Activated CD4-positive, alpha-beta T cell treated with anti-CD3 and anti-CD28 coated beads, Interleukin-2, Interleukin-6, amounts not matched to agents 100 ng/mL and 50 ng/mL, durations not matched to agents 16 hours and 8 hours (primary cell): ENCODE measurements at places on chromosomes 16 and 17.

DNA sequence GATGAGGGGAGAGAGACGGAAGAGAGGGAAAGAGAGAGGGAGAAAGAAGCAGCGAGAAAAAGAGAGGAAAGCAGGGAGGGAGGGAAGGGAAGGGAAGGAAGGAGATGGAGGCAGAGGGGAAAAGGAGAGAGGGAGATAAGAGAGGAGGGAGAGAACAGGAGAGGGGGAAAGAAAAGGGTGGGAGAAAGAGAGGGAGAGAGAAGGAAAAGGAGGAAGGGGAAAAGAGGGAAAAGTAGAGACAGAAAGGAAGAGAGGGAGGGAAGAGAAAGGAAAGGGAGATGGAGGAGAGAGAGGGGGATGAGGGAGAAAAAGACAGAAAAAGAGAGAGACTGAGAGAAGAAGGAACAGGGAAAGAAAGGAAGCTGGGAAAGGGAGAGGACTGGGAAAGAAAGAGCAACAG lies 814.4 kb downstream of the CDH11 start:
- DNase-seq, result no peak

GRCh38 chr17:77182205-77183172 lies 41.7 kb downstream of the SEC14L1 start:
- DNase-seq, result peak; percentile 35

GRCh38 chr17:915538-916201 lies 63.9 kb downstream of the NXN start:
- no peak for DNase-seq

DNA sequence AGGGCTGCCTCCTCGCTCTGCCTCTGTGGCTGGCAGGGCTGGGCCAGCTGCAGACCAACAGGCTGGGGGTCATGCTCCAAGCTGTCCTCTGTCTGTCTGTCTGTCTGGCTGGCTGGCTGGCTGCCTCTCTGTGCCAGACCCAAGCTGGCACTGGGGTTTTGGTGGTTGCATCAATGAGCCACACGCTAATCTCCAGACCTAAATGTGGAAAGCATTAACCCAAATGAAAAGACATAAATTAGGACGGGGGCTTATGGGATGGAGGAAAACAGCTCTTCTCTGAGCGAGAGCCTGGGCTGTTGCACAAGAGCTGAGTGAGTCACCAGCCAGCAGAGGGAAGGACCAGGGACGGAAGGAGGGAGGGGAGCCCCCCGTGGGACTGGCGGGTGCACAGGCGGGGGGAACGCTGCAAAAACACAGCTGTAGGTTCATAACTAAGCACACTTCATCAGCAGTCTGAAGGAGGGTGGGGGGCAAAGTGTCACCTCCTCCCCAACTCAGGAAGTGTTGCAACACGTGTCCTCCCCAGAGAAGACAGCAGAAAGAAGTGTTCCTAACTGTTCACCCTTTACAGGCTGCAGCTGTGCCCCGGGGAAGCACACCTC lies 83.4 kb downstream of the GAS7 start:
- peak; percentile 59 for DNase-seq
